ENCODE measurements at places on chromosomes 12 and 14.

DNA sequence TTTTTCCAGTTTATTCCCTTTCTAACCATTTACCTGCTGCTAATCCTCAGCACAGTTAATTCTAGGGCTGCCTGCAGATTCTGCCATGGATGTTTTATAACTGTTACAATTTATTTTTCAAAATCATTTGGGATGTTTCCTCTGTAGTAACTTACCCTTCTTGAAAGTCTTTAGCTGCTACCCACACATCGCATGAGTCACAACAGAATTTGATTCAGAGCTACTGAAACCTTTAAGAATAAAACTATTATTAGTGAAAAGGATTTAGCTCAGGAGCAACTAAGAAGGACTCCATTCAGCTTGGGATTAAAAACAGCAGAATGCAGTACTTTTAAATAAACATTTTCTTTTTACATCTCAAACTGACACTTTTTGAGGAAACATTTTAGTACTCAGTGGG, 41.7 kb upstream of the RGS6 start:
- no peak for DNase-seq

DNA sequence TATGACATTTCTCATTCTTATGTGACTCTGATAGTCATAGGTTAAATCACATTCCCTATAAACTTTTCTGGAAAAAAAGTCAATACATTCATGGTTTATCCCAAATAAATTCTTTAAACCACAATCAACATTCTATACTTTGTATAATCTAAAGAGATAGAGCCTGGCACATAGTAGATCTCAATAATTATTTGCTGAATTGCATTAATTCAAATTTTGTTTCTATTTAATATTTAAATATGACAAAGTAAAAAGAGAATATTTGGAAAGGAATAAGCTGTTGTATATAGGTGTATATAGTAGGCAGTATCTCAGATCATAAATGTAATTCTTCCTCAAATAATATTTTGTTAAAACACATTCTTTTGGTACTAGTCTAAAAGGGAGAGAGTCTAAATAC, 102.2 kb upstream of the USP15 start:
- DNase-seq, result no peak

DNA sequence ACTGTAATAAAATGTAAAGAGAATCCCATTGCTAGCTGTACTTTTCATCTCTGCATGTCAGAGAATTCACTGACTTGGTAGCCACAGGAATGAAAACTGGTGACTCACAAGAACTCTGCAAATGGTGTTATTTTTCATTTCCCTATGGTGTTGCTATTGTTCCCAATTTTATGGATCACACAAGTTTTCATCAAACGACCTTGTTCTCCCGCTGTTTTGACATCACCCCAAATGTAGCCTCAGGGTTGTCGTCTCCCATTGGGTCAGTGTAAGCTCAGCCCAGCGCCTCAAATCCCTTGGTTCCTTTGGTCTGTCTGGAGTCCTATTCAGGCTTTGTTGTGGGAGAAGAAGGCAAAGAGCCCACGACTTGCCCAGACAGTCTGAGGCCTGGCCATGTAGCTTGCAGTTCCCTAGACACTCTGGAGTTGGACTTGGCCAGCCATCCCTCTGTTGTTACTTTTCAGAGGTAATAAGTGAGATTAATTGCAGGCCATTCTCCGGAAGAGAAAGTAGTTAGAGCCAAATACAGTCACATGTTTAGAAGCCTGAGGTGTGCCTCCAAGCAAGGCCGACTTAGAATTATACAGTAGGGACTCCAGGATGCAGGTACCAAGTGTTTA, 159.2 kb downstream of the TGFB3 start:
- no peak for DNase-seq

DNA sequence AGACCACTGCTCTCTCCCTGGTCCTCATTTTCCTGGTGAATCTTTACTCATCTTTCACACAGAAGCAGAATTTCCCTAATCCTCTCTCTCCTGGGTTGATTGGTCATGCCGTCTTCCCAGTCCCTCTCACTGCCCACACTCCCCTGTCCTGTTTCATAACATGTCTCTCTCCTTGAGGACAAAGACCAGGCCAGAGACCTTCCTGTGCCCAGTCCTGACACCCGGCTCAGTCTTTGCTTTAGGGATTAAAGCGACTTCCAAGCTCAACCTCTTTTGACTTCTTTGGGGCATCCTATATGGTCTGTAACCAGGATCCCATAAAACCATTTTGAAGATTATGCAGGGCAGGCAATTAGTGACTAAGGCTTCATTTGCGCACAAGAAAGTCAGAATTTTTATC, 105.5 kb downstream of the BCL11B start:
- no peak for DNase-seq

DNA sequence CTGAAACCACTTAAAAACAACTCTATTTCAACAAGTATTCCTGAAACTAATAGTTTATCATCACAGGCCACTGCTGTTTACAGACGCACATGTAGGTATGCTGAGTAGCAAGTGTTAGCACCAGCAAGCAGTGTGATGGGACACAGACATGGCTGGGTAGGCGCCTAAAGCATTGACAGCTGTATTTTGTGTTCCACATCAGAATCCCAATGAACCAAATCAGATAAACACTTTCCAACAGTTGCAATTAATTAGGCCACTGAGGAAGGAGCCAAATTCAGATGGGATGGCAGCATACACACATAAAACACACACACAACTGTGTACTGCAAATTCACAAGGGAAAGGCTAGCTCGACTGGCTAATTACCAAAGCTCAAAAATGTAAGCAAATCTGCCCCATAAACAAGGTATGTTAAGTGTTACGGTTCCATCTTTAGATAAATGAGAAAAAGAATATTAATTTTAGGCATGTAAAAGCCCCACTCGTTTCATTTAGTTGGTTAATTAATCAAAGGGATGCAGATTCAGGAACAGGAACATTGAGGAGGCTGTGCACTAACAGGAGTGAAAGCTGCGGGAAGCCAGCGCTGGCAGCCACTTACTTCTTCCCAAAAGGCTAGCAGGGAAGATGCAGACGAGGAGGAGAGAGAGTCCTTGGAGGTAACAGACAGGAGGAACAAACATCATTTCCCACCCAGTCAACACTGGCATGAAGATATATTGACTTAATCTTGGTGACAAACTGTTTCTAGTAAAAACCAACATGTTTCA, 33.4 kb downstream of the AMN start:
- no peak for DNase-seq

DNA sequence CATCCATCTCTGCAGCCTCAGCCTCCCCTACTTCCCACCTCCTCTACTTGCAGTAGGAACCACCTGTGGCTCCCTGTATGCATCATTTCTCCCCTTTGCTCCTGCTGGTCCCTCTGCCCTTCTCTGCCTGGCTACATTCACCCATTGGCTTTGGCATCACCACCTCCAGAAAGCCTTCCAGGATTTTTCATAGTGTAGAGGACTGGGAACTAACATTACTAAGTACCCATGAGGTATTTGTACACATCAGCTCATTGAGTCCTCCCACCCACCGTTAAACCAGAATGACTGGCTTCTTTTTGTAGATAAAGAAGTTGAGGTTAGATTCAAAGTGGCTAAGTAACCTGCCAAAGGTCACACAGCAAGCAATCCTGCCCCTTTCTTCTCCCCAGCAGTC, 17.1 kb downstream of the SYNE3 start:
- DNase-seq, result no peak

DNA sequence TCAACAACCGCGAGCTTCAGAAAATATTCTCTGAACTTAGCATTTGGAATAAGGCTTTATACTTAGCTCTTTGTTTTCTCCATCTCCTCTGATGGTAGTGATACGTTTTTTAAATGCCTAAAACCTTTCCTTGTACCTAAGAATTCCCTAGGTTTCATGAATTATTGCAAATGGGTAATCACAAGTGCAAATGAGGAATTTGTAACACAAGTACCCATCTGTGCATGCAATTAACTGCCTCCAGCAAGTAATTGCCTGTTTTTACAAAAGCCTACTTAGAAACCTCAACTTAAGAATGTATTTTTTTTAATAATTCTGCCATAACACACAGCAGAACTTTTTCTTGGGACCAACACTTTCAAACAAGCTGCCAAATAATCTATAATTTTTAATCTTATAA, 149.2 kb downstream of the PHLDA1 start:
- DNase-seq, result peak; percentile 62

- DNase-seq, result no peak
Measured at GRCh38 chr14:92309968-92310530, 12.9 kb upstream of the SLC24A4 start.

GRCh38 chr14:58812050-58812910, 174.5 kb downstream of the DACT1 start:
- peak; percentile 51 for DNase-seq

GRCh38 chr12:120514002-120514401, 15.0 kb downstream of the COQ5 start:
- DNase-seq, result no peak

DNA sequence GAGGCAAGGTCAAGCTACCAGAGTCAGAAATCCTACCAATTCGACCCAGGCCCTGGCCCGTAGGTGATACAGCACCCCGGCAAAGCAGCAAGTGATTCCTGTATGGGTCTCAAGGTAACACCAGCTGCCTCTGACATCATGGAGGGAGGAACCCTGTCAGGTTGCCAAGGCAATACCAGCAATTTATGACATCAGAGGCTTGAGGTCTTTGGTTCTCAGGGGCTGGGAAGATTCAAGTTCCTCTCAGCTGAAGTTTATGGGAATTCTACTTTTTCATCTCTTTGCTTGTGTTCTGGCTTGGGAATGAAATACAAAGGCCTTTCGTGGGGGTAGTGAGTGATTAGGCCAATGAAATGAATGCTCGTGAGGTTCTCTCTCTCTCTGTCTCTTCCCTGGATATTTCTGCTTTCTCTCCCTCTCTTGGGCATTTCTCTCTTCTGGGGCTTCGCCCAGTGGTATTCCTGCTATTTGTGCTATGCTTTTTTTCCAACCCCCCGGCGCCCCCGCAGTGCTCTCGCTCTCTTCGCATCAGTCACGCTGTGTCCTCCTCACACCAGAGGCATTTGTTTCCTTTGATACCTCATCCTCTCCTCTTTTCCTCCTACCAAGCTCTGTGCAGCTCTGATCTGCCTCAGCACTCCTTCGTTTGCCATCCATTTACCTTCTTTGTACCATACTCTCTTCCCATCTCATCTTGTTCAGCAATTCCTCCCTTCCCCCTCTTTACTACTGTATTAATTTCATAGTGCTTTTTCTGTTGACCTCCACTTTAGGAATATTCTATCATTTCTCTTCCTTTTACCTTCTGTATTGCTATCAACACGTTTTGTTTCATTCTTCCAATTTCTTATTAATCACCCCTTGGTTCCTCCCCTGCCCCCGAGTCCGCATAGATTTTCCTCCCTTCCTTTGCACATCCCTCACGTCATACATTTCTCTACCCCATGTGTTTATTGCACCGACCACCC, 2.9 kb downstream of the ZFHX2 start:
- no peak for DNase-seq

DNA sequence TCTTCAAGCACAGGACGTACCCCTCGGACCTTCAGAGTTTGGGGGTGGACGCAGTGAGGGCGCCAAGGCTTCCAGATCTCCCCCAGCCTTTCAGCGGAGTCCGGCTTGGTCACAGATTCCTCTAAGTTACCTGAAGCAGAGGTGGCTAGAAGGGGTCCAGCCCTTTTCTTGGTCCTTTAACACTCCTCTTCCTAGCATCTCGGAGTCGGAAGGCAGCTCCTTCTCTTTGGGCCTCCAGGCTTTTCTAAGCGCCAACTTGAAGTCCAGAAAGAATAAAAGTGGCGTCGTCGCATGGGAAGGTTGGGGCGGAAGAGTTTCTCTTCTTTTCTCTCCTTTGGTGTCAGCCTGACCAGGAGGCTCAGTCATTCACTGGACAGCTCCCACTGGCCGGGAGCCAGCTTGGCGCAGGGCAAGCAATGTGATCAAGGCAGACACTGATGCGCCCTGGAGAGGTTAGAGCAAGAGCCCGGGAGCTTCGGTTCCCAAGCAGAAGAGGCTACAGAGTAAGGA, 9.6 kb downstream of the OR6S1 start:
- DNase-seq, result no peak

- DNase-seq, result peak; percentile 17
Measured at GRCh38 chr14:63045234-63045611, at the start of gene KCNH5. KCNH5 (minus strand) TSS chr14:63045458; CDS start chr14:63045186, 272 bp downstream.

- DNase-seq, result no peak
Measured at GRCh38 chr14:32298346-32298745, 30.8 kb upstream of the AKAP6 start.

- no peak for DNase-seq
Measured at GRCh38 chr14:72549854-72550253, 344.0 kb downstream of the DPF3 start.

- DNase-seq, result no peak
Measured at GRCh38 chr12:116616536-116617248, 57.5 kb downstream of the MAP1LC3B2 start.

GRCh38 chr12:117013726-117014125, 85.5 kb downstream of the TESC start:
- no peak for DNase-seq

GRCh38 chr12:29287622-29288021, 93.3 kb downstream of the ERGIC2 start:
- no peak for DNase-seq

GRCh38 chr12:89693639-89694202, 14.9 kb downstream of the ATP2B1 start:
- DNase-seq, result no peak

DNA sequence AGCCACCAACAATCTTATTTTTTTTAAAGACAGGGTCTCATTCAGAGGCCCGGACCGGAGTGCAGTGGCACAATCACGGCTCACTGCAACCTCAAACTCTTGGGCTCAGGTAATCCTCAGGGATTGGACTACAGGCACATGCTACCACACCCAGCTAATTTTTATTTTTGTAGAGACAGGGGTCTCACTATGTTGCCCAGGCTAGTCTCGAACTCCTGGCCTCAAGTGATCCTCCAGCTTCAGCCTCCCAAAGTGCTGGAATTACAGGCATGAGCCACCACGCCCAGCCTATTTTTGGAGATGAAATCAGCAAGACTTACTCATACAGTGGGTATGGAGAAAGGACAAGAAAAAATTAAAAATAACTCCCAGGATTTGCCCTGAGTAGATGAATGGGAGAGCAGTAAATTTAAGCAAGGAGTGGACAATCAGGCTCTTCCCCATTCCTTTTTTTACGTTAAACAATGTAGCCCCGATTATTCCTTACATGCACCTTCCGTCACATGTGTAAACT, 13.2 kb downstream of the FMNL3 start:
- DNase-seq, result no peak

GRCh38 chr14:100823413-100824080, 2.4 kb upstream of the MEG3 start:
- DNase-seq, result no peak

DNA sequence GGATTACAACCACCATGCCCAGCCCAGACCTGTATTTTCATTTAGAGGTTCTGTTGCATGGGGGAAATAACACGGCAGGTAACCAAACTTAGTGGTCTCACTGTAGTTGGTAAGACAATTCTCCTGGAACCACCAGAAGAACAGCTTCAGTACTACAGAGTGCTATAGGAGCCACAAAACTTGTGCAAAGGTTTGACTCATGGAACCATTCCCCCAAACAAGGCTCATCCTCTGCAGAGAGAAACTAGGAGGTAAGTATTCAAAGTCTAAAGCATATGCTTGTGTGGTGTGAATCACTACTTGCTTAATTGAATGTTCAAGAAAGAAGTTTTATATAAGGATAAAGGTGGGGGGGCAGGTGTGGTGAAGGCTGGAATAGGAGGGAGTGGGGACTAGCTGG, 58.7 kb downstream of the GNS start:
- no peak for DNase-seq

All from NCI-H524 treated with DMSO at 0.1 percent for 48 hours (cell line).